ENCODE measurements at places on chromosomes 1 and 21.
A peak's percentile ranks its signal among the peaks of the same experiment; 100 is the strongest.

- DNase-seq: peak; percentile 38
Observed at GRCh38 chr1:42815941-42816584, 859 bp upstream of the ERMAP start.

DNA sequence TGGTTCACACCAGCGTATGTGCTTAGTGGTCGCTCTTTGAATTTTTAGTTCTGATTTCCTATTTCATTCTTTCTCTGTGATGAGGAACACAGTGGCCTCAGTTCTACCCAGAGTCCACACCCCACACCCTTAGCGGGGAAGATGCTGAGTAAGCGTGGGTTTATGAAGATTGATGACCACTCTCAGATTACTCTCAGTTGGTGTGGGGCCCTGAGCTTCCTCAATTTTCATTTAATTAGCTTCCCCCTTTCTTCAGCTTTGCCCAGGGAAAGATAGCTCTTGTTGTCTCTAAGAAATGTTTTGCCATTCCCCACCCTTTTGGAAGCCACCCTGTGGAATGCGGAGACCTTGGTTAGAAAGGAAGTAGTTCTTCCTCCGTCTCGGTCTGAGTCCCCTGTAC is 299.9 kb upstream of the PROX1 start:
- no peak for DNase-seq

- DNase-seq: peak; percentile 78
Observed at GRCh38 chr1:234601301-234602017, 8.5 kb downstream of the IRF2BP2 start.

GRCh38 chr21:33374450-33375096 is 28.6 kb upstream of the IFNGR2 start:
- peak; percentile 46 for DNase-seq

- no peak for DNase-seq
Observed at GRCh38 chr1:38546636-38547035, 312.9 kb downstream of the RRAGC start.

DNA sequence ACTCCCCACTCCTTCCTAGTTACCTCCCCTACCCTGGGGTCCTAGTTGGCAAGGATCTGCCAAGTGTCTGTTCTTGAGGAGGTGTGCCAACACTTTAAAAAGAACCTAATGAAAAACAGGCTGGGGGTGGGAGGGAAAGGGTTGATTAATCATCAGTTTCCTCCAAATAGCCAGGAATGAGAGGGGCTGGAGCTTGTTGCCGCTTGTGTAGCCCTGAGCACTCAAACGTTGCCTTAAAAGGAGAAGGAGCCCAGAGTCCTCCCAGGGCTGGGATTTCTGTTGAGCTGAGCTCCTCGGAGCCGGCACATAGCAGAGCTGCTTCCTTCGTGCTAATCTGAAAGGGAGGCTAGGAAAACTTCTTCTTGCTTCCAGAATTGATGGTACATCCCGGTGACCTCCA is 15.9 kb downstream of the SHISA4 start:
- DNase-seq: peak; percentile 86

- DNase-seq: peak; percentile 91
Observed at GRCh38 chr1:16139473-16139962, 16.4 kb downstream of the EPHA2 start.

GRCh38 chr1:185091480-185091879 is 46.1 kb downstream of the RNF2 start:
- peak; percentile 71 for DNase-seq

GRCh38 chr1:59156526-59157199 is 140.2 kb upstream of the FGGY start:
- DNase-seq: peak; percentile 32

DNA sequence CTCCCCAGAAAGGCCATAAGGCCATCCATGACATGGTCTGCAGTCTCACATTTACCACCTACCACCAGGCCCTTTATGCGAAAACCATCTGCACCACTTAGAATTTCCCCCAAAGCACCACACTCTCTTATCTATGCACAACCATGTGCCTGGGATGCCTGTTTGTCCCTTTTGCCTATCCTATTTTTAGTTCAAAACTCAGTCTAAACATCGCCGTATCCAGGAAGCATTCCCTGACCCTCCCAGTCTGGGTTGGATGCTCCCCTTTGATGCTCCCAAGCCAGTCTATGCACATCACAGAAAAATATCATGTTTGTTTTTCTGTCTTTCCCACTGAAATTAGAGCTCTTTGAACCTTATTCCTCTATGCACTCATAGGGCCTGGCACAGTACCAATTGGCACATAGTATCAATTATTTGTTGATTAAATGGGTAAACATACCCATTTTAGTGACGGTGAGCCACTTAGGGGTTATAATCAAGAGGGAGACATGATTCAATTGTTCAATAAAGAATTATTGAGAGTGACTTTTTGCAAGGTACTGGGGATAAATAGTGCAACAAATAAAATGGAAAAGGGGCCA is 6.7 kb downstream of the MPL start:
- peak; percentile 43 for DNase-seq

- no peak for DNase-seq
Observed at GRCh38 chr21:32137931-32138330, 140.9 kb downstream of the MIS18A start.

GRCh38 chr1:155833665-155834295 is 23.2 kb downstream of the GON4L start:
- no peak for DNase-seq

DNA sequence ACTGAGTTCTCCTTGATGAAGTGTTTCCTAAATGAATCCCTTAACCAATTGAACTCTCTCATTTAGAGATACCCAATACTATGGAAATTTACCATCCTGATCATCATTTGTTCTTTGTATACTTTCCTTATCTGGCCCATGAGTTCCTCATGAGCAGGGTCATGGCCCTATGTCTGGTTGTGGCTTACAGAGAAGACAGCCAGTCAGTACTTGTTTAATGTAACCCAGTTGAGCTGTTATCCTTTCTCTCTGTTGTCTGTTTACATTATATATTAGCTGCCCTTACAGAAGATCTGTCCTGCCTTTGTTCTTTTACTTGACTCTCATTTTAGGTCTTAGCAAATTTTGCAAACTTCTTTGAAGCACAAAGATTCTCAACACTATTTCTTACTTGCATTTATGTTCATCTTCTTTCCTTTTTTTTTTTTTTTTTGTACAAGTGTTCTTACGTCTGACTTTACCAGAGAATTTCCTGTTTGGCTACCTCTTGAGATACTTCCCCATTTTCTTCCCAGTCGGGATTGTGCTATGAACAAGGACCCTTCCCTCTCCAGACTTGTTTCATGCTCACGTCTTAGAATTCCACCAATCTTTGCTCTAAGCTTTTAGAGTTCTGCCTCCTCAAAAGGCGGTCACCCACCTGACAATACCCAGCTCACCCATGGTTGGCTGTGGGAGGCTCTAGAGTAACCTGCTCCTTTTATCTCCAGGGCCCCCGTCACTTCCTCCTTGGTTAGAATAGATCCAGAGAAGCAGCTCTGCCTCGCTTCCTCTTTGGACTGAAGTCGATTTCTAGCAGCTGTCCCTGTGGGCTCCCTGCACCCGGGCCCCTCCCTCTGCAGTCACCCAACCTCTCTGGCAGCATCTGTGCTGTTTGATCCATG is 53.6 kb upstream of the RUNX1 start:
- peak; percentile 75 for DNase-seq

- no peak for DNase-seq
Observed at GRCh38 chr1:231326248-231326647, 11.4 kb downstream of the EXOC8 start.

DNA sequence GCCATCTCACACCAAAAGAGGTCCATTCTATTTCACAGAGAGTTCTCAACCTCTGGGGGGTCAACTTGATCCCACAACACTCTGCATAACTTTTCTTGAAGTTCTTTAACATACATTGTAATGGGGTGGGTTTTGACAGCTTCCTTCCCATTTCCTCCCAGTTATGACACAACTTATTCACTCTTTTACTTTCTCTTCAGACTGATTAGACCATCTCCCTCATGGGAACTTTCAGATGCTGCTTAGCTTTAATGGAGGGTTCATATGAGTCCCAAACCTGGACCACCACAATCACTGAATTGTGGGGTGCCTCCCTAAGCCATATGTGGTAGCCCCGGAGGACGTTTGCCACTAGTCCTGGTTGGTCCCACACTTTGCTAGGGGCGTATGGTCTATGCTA is 28.3 kb upstream of the KCNJ15 start:
- no peak for DNase-seq

DNA sequence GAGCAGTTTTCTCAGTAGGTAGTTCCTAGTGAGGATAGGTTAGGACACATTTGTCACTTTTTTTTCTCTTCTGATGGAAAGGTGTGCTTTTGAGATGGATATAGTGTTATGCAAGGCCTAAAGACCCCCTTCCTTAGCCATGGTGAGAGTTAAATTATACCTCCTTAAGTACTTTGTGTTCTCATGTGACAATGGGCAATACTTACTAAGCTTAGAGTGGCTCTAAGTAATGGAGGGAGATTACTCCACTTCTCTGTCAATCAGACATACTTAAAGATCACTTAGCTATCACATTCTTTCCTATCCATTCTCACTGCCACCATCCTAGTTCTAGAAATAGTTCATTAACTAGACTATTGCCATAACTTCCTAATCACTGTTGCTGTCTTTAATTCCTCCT is 265.6 kb downstream of the PBX1 start:
- no peak for DNase-seq

DNA sequence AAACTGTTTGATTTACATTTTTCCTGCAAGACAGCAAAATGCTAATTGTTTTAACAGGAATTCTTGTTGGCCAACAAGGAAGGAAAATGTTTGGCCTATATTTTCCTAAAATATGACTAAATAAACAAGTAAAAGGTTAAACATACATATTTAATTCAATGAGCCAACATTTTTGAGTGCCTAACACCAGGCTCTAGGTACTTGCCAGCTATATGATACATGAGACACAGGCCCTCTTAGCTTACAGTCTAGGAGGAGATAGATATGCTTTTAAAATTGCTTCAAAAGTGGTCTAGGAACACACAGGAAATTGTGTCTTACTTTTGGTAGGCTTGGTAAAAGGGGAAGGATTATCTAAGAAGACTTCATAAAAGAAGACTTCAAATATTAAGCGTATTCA is 50.9 kb downstream of the PIGK start:
- no peak for DNase-seq

- DNase-seq: no peak
Observed at GRCh38 chr1:63743781-63744180, 30.0 kb upstream of the ROR1 start.

GRCh38 chr21:37558676-37559211 is 192.2 kb downstream of the DYRK1A start:
- DNase-seq: no peak

GRCh38 chr1:39268906-39269305 is 64.4 kb downstream of the MACF1 start:
- DNase-seq: peak; percentile 32

GRCh38 chr1:40575336-40575735 is 43.9 kb downstream of the ZNF684 start:
- peak; percentile 16 for DNase-seq

DNA sequence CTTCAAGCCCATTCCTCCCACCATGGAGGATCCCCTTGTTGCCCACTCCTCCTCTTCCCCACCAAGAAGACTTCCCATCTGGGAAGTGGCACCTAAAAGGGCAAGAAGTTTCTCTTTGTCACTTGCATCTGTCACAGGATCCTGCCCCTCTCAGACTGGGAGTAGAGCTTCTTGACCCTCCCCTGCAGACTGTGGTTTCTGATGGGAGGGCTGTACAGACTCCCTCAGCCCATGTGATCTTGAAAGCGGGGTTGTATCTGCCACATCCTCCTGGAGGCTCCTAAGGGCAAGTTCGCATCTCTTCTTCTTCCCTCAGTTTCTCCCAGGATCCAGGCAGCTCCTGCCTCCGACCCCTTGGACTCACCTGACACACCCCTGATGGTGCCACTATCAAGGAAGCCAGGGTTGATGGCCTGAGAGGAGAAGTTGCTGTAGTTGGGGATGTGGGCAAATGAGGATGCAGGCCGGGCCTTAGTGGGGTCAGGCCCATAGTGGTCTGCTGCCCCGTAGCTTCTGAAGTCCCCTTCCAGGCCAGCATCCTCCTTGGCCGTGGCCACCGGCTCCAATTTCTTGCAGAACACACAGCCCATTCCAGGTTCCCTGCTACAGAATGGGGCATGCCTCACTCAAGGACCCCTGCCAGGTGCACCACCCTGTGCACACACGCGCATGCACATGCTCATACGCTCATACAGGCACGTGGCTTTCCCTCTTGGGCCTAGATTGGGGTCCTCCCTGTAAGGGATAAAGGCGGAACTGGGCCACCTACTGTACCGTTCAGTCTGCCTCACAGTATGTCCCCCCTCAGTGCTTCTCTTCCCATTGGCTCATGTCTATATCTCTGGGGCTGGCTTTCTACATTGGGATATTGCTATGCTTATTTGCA is 11.4 kb downstream of the FGR start:
- DNase-seq: no peak

DNA sequence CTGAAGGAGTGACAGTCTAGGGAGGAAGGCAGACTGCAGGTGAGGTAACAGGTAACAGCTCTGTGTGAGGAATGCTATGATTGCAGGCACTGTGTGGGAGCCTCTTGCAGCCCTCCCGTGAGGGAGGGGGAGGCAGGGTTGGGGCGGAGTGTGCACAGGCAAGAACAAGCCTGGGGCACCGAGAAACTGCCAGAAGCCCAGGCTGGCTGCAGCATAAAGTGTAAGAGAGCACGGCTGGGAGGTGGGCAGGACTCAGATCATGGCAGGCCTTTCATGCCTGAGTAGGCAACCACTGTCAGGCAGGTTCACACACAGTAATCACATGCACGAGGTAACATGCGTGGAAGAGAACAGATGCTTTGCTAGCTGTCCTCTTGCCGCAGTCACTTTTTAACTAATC is 11.3 kb upstream of the RHEX start:
- DNase-seq: no peak

GRCh38 chr1:57307392-57308170 is 116.3 kb downstream of the DAB1 start:
- DNase-seq: no peak

DNA sequence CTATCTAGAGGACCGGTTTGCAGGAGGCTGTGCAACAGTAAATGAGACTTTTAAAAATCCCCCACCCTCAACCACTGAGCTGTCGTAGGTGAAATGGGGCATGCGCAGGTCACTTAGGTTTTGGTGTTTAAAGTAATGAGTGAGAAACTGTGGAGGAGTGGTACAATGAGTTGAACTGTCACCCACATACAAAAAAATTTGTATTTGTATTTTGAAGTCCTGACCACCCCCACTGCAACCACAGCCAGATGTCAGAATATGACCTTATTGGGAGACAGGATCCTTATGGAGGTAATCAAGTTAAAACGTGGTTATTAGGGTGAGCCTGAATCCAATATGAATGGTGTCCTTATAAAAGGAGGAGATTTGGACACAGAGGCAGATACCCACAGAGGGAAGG is 1.6 kb upstream of the IRF6 start:
- no peak for DNase-seq

- DNase-seq: no peak
Observed at GRCh38 chr1:14015917-14016316, 315.9 kb downstream of the PRDM2 start.

DNA sequence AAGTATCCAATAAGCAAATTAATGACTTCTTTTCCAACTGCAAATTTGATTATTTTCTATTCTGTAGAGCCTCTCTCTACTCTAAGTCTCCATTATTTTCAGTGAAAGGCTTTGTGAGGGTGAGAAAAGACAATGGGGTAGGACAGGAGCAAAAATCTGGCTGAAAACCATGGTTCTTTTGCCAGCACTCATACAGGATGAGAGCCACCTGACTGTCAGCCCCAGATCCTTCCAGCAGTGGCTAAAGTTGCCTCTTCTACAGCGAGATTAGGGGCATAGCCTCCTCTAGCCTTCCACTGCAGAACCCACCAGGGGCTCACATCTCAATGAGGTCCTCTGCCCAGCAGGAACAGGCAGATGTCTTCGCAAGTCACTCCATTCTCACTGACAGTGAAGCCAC is 23.7 kb downstream of the NMNAT2 start:
- no peak for DNase-seq

- DNase-seq: no peak
Observed at GRCh38 chr1:110211496-110212168, 1.5 kb downstream of the KCNC4 start.
